AG04450 (cell line): ENCODE measurements at places on chromosomes 4 and X.
A peak's percentile ranks its signal among the peaks of the same experiment; 100 is the strongest.

DNA sequence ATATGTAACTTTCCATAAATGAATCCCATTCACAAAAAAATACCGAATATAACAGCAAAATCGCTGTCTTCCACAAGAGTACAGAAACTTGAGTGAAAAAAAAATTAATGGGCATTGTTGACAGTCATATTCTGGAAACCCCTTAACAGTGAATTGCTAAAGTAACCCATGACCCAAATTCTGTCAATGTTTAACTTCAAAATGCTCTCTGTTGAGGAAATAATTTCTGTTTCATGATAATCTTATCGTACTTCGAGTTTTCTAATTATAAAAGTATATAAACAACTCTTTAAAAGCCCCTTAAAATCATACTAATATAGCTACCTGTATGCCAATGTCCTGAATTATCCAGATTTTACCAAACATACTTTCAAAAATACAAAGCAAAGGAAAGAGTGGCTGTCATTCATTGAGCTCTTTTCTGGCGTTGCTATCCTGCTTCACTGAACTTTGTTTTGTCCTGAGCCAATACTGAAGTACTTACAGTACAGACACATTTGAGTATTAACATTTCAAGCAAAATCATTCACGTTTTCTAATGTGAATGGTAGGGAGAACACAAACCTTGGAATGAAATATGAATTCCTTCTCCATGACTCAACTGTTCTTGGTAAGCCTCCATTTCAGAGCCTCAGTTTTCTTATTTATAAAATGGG lies 2.4 kb downstream of the XAGE3 start:
- no peak for DNase-seq

- no peak for DNase-seq
Observed at GRCh38 chr4:165532976-165533375, 154.2 kb downstream of the CPE start.

- DNase-seq = no peak
Observed at GRCh38 chr4:148923881-148924280, 481.7 kb upstream of the NR3C2 start.

GRCh38 chr4:10160281-10160856 lies 43.8 kb upstream of the WDR1 start:
- no peak for DNase-seq

DNA sequence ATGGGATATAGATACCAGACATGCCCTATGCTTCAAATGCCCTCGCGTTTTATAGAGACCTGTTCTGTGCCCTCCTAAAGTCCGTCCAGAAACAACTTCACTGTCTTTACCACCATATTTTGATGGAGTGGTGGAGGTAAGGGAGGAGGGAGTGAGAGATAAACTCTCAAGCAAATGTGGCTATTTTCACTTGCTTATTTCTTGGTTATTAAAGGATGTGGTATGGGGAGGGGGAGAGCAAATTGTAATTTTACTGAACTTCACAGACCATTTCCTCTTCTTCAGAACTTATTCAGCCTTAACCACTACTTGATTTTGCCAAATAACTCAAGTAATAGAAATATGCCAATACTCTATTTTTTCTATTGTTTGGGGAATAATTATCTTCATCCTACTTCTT lies 31.5 kb downstream of the GPR174 start:
- DNase-seq = no peak

DNA sequence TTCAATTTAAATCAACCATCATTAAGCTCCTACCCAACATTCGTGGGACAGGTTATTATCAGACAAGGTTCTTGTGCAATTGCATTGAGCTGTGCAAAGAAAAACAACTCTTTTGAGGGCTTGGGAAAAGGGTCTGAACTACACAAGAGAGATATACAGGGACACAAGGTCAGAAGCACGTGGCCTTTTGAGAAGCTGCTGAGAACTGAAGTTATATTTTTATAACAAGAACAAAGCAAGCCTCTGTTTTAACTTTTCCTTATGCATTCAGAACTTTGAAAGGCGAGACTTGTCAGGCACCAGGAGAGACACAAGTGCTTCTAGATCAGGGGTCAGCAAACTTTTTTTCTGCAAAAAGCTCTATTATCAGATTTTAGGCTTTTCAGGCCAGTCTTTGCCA lies 274.8 kb upstream of the VCX start:
- no peak for DNase-seq

DNA sequence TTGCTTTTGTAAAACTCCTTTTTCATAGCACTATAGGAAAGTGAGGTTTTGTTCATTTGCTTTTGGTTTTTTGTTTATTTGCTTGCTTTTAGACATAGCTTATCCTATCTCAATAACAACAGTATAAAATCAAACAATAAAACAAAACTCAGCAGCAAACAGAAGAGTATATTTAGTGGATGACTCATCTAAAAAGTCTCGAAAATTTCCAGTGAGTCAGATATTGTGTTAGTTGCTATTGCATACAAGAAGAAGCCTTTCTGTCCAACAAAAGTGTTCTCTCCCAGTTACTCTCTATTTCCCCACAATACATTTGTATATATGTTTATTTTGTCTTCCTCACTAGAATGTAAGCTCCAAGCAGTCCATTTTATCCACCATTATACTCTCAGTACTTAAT lies 36.0 kb upstream of the NPNT start:
- peak; percentile 23 for DNase-seq

GRCh38 chr4:116926631-116927295 lies 158.6 kb downstream of the TRAM1L1 start:
- DNase-seq = no peak

GRCh38 chrX:81003491-81004185 lies 194.0 kb upstream of the BRWD3 start:
- DNase-seq = no peak

- DNase-seq = no peak
Observed at GRCh38 chr4:79107014-79107413, 167.8 kb upstream of the PAQR3 start.
